ENCODE measurements at places on chromosomes 12 and 14.

DNA sequence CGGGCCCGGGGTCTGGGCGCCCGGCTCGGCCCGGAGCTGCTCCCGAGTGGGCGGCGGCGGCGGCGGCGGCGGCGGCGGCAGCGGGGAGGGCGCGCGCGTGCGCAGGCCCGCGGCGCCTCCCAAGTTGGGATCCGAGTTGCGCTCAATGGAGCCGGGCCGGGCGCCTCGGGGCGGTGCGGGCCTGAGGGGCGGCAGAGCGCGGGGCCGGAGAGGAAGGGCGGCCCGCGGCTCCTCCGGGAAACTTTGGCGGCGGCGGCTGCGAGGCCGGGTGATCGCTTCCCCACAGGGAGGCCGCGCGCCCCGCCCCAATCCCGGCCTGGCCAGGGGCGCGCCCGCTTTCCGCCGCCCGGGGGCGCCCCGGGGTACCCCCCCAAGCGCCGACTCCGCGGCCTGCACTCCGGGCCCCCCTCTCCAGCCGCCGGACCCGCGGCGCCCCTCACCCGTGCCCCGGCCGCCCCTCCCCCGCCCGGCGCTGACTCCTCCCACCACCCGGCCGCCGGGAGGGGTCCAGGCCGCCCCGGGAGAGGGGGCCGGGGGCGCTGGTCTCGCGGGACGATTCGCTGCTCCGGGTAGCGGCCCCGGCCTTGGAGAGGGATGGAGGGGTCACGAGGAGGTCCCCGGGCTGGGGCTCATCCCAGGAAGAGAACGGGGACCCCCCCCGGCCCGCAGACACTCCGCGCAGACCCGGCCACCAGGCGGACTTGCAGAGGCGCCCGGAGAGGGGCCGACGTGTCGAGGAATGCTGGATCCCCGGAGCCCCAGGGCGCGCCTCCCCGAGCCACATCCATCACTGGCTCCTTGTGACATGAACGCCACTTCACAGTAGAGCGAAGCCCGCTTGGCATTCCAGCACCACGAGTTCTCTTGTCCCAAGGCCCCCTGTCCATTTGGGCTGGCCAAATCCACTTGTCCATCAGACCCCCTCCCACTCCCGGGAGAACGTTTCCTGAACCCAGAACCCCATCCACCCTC, at the start of gene RILPL1:
RILPL1 (minus strand) TSS at position 48 of the 972 bp plus-strand sequence. CDS start 237 bp downstream, outside the sequence.
- DNase-seq: no peak

DNA sequence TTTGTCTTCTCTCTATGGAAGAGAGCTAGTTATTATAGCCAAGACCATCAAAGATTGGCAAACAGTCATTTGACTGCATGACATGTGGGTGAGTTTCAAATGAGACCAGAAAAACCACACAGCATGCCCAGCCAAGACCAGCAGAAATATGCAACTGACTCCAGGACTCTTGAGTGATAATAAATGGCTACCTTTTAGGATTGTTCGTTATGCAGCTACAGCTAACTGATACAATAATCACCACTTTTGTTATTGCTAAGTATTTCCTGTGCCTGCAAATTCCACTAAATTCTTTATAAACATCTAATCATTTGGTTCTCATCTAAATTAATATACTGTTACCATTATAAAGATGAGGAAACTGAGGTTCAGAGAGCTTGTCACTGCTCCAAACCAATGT, 528.4 kb upstream of the TBX3 start:
- DNase-seq: no peak

DNA sequence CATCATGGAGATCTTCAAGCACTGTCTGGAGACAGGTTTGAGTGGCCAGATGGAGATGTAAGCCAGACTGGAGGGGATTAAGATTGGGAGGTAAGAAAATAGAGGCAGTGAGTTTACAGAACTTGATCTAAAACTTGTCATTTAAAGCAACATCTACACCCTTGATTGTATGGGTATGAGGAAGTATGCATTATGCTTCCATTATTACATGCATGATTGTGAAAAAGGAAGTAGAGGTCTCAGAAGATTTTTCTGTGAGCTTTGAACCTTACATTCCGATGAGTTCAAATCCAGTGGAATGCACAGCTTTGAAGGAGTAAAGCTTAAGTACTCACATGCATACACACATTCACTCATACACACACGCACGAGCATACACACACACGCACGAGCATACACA, 550.8 kb downstream of the MED13L start:
- DNase-seq: no peak

DNA sequence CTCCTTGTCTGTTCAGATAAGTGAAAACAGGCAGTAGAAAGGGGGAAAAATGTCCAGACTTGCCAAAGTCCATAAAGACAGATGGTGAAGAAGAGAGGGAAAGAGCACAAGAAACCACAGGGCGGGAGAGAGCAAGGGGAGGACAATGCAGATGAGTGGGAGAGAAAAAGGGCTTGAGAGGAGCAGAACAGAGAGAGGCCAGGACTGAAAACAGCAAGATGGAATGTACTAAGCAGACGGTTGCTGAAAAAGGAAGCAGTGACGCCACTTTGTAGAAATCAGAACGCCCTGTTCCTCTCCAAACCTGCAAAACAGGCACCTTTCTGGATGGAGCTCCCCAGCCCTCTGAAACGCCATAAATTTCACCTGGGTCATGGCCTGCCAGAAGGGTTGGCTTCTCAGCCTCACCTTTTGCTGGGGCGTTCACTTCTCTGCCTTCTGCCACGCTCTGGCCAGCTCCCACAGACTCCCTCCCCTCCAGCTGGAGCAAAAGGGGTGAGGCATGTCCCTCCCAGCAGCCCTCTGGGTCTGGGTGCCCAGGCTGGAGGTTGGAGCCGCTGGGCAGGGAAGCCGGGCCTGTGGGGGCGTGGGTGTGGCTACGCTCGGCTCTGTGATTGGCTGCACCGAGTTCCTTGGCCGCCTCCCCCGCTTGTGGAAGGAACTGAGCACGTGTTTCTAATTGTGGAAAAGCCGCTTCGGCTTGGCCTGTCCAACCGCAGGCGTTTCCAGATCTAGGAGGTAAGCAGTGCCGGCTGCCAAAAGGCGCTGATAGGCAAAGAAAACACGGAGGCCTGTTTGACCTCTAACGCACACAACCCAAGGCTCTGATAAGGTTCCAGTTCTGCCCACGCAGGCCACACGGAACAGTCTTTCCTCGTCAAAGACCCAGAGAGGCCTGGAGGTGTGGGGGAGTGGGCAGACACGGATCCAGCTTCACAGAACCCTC, 29.3 kb downstream of the SLC7A8 start:
- peak; percentile 58 for DNase-seq

DNA sequence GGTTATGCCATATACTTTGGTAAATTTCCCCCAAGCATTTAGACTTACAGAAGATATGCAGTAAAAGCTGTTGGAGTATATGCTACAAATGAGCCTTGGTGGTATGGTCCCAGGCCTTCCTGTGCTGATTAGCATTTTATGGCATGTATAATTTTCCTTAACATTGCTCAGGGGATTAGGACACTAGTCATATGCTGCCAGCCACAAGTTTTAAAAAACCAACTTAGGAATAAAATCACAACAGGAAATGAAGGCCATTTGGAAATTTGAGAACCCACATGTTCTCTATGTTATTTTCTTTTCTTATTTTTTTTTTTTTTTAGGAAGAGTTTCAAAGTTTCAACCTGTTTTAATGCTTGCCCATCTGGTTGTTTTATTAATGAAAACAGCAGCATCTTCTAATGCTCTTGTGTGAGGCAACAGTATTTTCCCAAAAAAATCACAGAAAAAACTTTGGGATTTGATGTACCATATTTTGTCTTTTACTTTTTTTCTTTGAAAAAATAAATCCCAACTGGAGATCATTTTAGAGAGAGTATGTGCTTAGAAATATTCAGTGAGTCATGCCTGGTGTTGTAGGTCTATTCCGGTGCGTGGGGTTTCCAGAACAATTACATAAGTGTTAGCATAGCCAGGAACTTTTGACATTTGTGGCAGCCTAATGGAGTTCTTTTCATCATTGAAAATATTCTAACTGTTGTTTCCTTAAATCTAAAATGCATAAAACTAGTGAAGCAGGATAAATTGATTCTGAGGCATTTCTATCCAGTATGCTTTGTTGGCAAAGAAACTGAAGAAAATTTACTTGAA, 21.7 kb upstream of the DUSP6 start:
- DNase-seq: no peak

- DNase-seq: no peak
These were observed 139.4 kb upstream of the FRMD6 start for GRCh38 chr14:51512316-51512715.

DNA sequence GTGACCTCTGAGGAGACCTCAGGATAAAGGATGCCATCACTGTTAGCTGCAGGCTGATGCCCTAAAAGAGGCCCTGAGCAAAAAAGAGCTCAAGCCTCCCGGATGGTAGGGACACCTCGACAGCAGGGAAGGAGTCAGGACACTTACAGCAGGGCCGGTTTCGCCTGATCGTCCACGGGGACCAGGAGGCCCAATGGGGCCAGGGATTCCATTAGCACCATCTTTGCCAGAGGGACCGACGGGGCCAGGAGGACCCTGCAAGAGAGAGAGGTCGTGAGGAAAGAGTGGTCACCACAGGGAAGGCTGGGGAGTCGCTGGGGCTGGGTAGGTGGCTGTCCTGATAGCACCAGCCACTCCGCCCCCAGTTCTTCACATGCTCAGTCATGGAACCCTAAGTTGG, 12.4 kb downstream of the TMEM106C start:
- DNase-seq: no peak

GRCh38 chr12:32272465-32272864, 126.9 kb upstream of the FGD4 start:
- no peak for DNase-seq

DNA sequence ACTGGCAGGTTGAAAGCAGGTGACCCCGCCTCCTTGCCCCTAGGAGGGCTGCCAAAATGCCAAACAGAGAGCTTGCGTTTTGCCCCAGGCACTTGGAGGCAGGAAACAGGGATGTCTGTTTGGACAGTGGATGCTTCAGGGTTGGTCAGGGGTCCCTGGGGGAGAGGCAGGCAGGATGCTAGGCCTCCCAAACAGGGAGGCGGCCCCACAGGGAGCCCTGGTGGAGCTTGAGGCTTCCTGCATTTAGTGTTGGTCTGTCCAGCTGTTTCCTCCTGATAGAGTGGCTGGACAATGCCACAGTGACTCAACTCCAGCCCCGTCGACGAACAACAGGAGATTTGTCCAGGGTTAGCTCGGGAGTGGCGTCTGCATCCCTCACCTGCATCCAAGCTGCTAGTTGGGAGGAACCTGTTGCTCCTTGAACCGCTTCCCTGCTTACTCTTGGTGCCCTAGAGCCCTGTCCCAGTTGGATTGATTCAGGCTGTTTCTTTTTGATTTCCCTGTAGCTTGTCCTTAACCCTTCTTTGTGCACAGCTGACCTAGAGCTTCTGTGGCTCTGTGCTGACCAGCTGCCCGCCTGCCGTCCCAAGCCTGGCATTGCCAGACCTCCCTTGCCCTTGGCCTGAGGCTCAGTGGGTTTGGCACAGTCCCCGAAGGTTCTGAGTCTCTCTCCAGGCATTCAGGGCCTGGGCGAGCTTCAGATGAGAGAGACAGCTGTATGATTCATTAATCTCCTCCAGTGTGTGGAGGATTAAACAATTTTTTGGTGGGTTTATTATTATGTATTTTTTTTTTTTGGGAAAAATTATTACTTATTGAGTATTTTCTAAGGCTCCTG, 45.9 kb downstream of the TSPAN9 start:
- no peak for DNase-seq

DNA sequence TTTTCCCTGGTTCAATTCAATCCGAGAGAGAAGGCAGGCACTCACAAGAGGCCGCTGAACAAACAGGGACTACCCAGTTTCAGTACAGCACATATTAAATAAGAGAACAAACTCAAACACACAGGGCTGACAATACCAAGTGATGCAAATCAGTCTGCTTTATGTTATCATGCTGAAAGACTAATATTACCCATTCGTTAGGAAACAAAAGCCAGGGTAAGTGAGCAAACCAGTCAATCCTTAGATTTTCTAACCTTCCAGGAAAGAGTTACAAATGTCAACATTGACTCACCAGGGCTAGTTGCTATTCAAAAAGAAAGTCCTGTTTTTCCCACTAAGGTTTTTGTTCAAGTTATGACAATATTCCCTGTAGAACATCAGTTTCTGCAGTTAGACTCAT, 246.2 kb downstream of the C12orf42 start:
- no peak for DNase-seq

- DNase-seq: no peak
These were observed 6.2 kb upstream of the RNASE10 start for GRCh38 chr14:20499108-20499507.

GRCh38 chr12:19457561-19457960, 18.3 kb downstream of the AEBP2 start:
- no peak for DNase-seq

DNA sequence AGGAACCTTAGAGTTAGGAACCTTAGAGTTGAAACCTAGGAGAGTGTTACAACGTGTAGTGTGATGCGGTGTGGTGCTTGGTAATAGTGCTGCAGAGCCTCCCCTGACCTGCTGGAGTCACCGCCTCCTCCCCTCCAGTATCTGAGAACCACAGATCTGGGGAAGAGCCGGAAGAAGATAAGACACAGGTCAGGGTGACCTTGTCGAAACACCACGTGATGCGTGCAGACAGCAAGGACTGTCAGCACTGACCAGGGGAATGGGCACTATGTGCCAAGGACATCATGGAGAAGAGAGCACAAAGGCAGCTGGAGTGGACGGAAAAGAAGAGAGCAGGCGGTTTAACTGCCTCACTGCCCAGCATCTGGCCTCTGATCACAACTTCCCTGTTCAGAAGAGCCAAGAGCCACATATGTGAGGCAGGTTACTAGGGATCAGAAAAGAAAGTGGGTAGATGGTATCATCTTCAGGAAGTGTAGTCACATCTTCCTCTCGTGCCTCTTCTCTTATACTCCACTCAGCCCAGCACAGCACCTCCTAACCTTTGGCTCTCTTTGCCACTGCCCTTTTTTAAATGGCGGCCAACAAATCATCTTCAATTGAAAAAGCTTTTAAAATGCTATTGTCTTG, 93.7 kb downstream of the TESC start:
- no peak for DNase-seq

- DNase-seq: no peak
These were observed 14.6 kb downstream of the TESC start for GRCh38 chr12:117084405-117085317.

- no peak for DNase-seq
These were observed at the start of gene C14orf119 for GRCh38 chr14:23095196-23096108. Gene C14orf119 (plus strand): TSS chr14:23095505. CDS start chr14:23097659, 2,154 bp downstream.

- DNase-seq: no peak
These were observed 152.3 kb upstream of the EGLN3 start for GRCh38 chr14:34103176-34103575.

DNA sequence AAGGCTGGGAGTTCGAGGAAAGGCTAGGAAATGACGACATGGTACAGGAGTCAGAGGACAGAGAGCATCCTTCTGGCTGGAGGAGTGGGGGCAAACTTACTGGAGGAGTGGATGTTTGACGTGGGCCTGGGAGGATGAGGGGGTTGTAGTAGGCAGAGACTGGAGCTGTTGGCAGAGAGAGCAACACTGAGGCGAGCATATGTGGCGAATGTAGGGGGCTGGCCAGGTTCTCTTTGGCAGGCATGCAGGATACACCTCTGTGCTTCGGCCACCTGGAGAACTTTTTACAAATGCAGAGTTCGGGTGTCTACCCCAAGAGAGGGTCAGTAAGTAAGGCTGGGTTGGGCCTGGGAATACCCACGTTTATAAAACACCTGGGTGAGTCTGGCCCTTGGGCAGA, 385.7 kb downstream of the FUT8 start:
- DNase-seq: no peak

- DNase-seq: no peak
These were observed 6.4 kb upstream of the MRPL42 start for GRCh38 chr12:93460902-93461301.

- no peak for DNase-seq
These were observed 1488.5 kb upstream of the FLRT2 start for GRCh38 chr14:84041421-84041820.
